ENCODE measurements at places on chromosomes 5 and 9.

GRCh38 chr5:172913117-172913850 is 45.9 kb upstream of the RPL26L1 start:
- no peak for DNase-seq
- peak overlapping the region; percentile 90 for H3K27ac ChIP-seq
- peaks cover 84% of the 10 kb centered on the region for H3K36me3 ChIP-seq
- H3K27me3 ChIP-seq, result no peaks in the 10 kb centered on the region
- H3K4me1 ChIP-seq, result peaks cover 38% of the 10 kb centered on the region
- no peak overlapping the region for H3K4me3 ChIP-seq

DNA sequence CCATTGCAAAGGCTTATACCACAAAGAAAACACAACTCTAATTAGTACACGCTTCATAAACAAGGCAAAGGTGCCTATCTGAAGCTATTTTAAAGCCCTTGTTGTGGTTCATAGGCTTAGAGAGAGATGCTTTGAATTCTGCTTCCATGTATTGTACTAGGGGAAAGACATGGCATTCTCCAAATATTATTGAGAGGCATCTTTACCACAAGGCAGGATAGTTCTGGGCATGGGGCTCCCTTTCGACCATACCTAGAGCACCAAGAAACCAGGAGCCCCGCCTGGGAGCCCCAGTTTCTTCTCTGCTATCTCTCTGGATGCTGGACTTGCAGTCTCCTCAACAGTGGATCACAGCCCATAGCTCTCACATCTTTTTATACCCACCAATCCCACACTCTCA is 93.7 kb downstream of the NFIB start:
- H3K4me1 ChIP-seq, result peaks cover 42% of the 10 kb centered on the region
- DNase-seq, result no peak
- H3K27ac ChIP-seq, result no peak overlapping the region

DNA sequence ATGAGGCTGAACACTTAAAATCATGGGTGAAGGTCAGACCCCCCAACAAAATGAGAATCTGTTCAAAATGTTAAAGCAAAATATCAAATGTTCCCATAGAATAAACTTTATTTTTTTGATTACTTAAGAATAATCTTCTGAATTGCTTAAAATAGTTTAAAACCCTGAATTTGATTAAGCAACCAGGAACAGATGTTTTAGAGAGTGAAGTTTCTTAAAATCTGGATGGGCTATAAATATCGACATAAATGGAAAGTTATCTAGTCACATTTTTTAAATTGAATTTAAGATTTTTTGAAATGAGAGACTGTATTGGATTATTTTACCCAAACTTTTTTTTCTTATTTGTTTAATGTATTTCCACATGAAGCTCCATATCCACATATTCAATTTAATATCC is 98.5 kb downstream of the ADAMTS12 start:
- no peaks in the 10 kb centered on the region for H3K36me3 ChIP-seq
- no peak overlapping the region for H3K27ac ChIP-seq
- no peaks in the 10 kb centered on the region for H3K27me3 ChIP-seq
- no peak overlapping the region for H3K4me3 ChIP-seq
- DNase-seq, result no peak

DNA sequence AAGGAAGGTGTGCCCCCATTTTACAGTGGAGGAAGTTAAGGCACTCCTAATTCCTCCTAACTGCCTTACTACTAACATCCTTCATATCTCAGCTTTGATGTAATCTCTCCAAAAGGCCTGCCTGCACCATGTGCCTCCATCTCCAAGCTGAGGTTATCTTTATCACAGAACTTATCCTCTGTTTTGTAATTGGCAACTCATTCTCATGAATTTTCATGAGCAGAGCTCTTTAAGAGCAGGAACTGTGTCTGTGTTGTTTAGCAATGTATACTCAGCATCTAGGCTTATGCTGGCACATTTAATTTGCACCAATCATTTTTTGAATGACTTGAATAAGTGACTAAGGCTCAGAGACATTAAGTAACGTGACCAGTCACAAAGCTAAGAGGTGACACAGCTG is 147.9 kb upstream of the VLDLR start:
- no peaks in the 10 kb centered on the region for H3K4me1 ChIP-seq
- H3K36me3 ChIP-seq, result no peaks in the 10 kb centered on the region
- no peak overlapping the region for H3K4me3 ChIP-seq

- no peaks in the 10 kb centered on the region for H3K36me3 ChIP-seq
- H3K27me3 ChIP-seq, result peaks cover 11% of the 10 kb centered on the region
- no peak overlapping the region for H3K4me3 ChIP-seq
Observed at GRCh38 chr5:86129009-86129408, 488.7 kb upstream of the COX7C start.

DNA sequence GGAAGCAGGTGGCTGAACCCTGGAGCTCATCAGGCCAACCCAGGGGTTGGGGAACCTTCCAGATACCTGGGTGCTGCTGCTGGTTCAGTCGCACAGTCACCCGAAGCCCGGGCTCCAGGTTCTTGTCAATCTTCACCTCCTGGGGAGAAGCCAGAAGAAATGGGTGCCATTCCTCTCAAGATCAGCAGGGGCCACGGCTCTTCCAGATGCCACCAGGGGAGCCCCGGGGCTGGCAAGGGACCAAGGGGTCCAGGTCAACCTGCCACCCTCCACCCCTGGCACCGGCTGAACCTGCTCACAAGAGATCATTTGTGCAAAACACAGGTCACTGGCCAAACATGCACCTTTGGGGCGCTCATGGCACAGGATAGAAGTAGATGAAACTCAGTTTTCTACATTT is 4.7 kb downstream of the SPOUT1 start:
- H3K27ac ChIP-seq, result no peak overlapping the region
- H3K4me1 ChIP-seq, result peaks cover 15% of the 10 kb centered on the region
- no peaks in the 10 kb centered on the region for H3K27me3 ChIP-seq
- no peak overlapping the region for H3K4me3 ChIP-seq

DNA sequence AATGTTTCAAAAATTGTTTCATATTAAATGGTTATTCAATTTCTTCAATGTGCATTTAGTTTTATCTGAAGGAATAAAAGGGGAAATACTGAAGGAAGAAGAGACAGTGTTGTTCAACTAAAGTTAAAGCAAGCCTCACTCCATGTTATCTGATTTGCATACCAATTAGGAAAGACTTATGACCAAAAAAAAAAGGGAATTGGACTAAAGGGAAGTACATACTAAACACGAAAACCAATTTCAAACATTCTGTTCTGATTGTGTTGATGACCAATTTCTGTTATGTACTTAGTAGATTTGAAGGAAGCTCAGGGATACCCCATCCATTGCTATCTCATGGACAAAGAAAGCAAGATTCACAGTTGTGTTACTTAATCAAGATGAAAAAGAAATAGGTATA is 4.9 kb upstream of the GAPT start:
- no peaks in the 10 kb centered on the region for H3K4me1 ChIP-seq
- H3K36me3 ChIP-seq, result no peaks in the 10 kb centered on the region
- peaks cover 45% of the 10 kb centered on the region for H3K27me3 ChIP-seq

GRCh38 chr5:135254183-135254582 is 144.8 kb downstream of the MACROH2A1 start:
- H3K4me1 ChIP-seq, result peaks cover 6% of the 10 kb centered on the region
- no peak for DNase-seq
- H3K27ac ChIP-seq, result no peak overlapping the region

- H3K27ac ChIP-seq, result peak overlapping the region; percentile 59
- H3K4me1 ChIP-seq, result peaks cover 73% of the 10 kb centered on the region
- H3K27me3 ChIP-seq, result no peaks in the 10 kb centered on the region
- H3K36me3 ChIP-seq, result peaks cover 29% of the 10 kb centered on the region
- H3K4me3 ChIP-seq, result peak overlapping the region; percentile 74
Observed at GRCh38 chr5:151082282-151082902, 1.6 kb upstream of the TNIP1 start.

- H3K4me3 ChIP-seq, result no peak overlapping the region
- no peak overlapping the region for H3K27ac ChIP-seq
- no peak for DNase-seq
- peaks cover 11% of the 10 kb centered on the region for H3K4me1 ChIP-seq
Observed at GRCh38 chr5:93300309-93300923, 280.6 kb downstream of the NR2F1-AS1 start.

DNA sequence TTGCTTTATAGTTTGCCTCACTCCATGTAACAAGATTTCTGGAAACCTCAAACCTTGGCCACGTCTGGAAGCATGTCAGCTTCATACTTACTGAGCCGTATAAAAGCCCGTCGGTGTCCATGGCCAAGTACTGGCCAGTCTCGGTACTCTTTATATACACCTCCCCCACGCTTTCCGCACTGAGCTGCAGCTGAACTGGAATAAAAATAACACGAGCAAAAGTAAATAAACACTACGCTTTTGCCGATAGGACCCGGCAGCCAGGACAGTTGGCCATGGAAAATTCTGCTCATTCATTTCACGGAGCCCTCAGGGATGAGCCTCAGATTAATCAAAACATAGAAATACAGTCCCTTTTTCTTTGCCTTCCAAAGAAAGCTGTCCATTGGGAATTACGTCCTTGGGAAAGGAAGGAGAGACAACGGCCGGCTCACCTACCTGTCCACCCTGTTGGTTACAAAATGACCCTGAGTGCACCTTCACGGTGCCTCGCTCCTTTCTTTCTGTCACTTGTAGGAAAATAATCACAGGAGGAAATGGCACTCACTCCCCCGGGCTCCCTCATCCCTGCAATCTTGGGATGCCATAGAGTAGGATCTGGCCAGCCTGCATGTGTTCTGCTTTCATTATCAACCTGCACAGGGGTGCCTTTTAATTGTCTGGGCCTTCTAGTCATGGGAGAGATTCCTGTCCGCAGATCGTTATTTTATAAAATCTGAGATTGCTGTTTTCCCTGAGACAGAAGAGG is 85.1 kb downstream of the FGF1 start:
- H3K27ac ChIP-seq, result no peak overlapping the region
- H3K27me3 ChIP-seq, result no peaks in the 10 kb centered on the region
- no peak overlapping the region for H3K4me3 ChIP-seq
- H3K4me1 ChIP-seq, result peaks cover 22% of the 10 kb centered on the region
- DNase-seq, result no peak
- H3K36me3 ChIP-seq, result no peaks in the 10 kb centered on the region

GRCh38 chr9:38526591-38526990 is 93.8 kb downstream of the ANKRD18A start:
- H3K4me3 ChIP-seq, result no peak overlapping the region
- H3K27me3 ChIP-seq, result no peaks in the 10 kb centered on the region
- no peak for DNase-seq
- no peaks in the 10 kb centered on the region for H3K4me1 ChIP-seq
- H3K36me3 ChIP-seq, result no peaks in the 10 kb centered on the region
- no peak overlapping the region for H3K27ac ChIP-seq

GRCh38 chr9:71549023-71549422 is 219.3 kb downstream of the CEMIP2 start:
- no peaks in the 10 kb centered on the region for H3K4me1 ChIP-seq
- no peaks in the 10 kb centered on the region for H3K36me3 ChIP-seq
- H3K27ac ChIP-seq, result no peak overlapping the region
- DNase-seq, result no peak
- H3K27me3 ChIP-seq, result peaks cover 12% of the 10 kb centered on the region

DNA sequence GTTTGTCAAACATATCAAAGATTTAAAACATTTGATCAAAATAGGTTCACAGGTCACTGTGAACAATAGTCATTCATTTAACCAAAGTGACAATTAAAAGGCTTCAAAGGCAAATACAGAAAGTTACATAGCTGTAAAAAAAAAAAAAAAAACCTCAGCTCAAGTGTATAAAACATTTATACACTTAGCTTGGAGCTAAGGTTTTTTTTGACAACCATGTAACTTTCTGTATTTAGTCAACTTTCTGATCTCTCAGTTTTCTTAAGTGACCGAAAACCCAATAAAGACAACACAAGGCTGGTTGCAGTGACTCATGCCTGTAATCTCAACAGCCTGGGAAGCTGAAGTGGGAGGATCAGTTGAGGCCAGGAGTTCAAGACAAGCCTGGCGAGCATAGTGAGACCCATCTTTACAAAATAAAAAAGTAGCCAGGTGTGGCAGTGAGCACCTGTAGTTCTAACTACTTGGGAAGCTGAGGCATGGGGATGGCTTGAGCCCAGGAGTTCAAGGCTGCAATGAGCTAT is 16.4 kb upstream of the UBTD2 start:
- no peak overlapping the region for H3K27ac ChIP-seq
- DNase-seq, result peak; percentile 62
- peaks cover 20% of the 10 kb centered on the region for H3K36me3 ChIP-seq

DNA sequence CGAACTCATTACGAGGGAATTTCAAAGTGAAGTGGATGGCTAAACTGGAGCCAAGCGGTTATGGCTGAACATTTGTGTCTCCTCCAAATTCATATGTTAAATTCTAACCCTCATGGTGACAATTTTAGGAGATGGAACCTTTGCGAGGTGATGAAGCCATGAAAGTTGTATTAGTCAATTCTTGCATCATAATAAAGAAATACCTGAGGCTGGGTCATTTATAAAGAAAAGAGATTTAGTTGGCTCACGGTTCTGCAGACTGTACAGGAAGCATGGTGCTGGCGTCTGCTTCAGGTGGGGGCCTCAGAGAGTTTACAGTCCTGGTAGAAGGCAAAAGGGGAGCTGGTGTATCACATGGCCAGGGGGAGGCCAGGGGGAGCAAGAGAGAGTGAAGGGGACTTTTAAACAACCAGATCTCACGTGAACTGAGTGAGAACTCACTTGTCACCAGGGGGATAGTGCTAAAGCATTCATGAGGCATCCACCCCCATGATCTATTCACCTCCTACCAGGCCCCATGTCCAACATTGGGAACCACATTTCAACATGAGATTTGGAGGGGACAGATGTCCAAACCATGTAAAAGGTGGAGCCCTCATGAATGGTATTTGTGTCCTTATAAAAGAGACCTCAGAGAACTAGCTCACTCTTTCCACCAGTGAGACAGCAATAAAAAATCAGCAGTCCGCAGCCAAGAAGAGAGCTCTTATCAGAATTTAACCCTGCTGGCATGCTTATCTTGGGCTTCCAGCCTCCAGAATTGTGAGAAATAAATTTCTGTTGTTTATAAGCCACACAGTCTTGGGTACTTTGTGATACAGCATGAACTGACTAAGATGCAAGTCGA is 143.4 kb downstream of the MTRR start:
- no peak for DNase-seq
- peaks cover 8% of the 10 kb centered on the region for H3K4me1 ChIP-seq
- no peak overlapping the region for H3K4me3 ChIP-seq
- H3K27me3 ChIP-seq, result no peaks in the 10 kb centered on the region
- no peaks in the 10 kb centered on the region for H3K36me3 ChIP-seq
